ENCODE measurements at places on chromosomes 7 and 10. TPM values are rescaled to one million over a fixed set of nuclear protein-coding genes. Genes with fewer than 3 reads are reported as not detected.

The NME8 gene
- total RNA-seq, result not detected

The ODAD2 gene
- total RNA-seq, result 6.8 TPM

The HYAL4 gene
- total RNA-seq, result not detected

The CYP26C1 gene
- total RNA-seq, result not detected

The NUDT13 gene
- total RNA-seq, result 0.84 TPM

DNA sequence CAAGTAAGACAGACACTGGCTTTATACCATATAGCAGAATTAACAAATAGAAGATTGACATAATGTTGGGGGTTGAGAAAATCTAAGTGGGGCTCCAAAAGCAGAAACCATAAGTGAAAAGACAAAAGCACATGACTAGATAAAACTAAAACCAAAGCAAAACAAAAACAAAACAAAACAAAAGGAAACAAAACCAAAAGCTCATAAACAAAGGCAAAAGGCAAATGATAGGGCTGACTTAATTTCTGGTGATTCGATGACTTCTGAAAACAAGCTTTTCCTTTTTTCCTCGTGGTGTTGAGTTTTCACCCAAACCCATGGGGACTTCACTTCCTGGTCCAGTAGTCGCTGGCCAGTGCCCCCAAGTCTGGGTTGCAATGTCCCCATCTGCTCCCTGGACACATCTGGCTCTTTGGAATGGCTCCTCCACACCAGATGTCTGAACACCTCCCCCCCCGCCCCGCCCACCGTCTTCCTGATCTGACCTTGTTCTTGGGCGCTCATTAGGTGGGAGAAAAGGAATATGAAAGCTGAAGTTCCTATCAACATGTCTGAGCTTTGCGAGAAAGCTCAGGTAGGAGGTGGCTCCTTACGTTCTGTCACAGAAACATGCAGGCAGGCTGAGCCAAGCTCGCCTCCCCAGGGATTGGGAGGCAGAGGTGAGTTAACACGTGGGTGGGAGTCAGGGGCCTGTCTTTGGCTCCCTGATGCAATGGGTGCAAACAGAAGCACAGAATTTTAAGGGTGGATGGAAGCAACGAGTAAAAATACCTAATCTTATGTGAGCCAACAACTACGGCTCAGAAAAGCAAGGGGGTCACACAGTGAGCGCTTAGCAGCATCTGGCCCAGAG, 121.0 kb downstream of the NEURL1 start:
- DNase-seq, result no peak
- H3K4me1 ChIP-seq, result peaks cover 32% of the 10 kb centered on the region
- H3K27me3 ChIP-seq, result no peaks in the 10 kb centered on the region
- no peak overlapping the region for H3K27ac ChIP-seq
- H3K4me3 ChIP-seq, result no peak overlapping the region

GRCh38 chr10:89954787-89955566, 253.6 kb downstream of the KIF20B start:
- H3K4me3 ChIP-seq, result no peak overlapping the region
- H3K27ac ChIP-seq, result no peak overlapping the region
- H3K27me3 ChIP-seq, result no peaks in the 10 kb centered on the region

DNA sequence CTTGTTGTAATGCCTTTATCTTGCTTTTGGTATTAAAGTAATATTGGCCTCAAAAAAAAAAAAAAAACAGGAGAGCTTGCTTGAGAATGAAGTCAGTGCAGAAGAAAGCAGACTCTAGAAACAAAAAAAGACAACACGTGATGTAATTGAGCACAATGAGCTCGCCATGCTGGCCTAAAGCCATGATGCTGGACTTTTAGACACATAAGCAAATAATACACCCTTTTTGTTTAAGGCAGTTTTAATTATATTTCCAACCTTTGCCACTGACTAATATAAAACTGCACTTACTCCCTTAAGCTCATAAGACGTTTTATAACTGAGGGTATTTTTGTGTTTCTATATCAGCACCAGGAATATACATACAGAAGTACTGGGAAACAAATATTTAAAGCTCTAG, 798.3 kb downstream of the KCNMA1 start:
- H3K4me1 ChIP-seq, result no peaks in the 10 kb centered on the region
- DNase-seq, result no peak
- no peak overlapping the region for H3K27ac ChIP-seq
- no peak overlapping the region for H3K4me3 ChIP-seq
- H3K27me3 ChIP-seq, result no peaks in the 10 kb centered on the region

GRCh38 chr10:22681783-22682183, 32.6 kb downstream of the PIP4K2A start:
- no peak overlapping the region for H3K27ac ChIP-seq
- no peaks in the 10 kb centered on the region for H3K36me3 ChIP-seq
- no peak for DNase-seq
- H3K27me3 ChIP-seq, result no peaks in the 10 kb centered on the region

GRCh38 chr10:80588546-80588945, 50.8 kb downstream of the SH2D4B start:
- H3K4me3 ChIP-seq, result no peak overlapping the region
- no peaks in the 10 kb centered on the region for H3K27me3 ChIP-seq
- H3K27ac ChIP-seq, result no peak overlapping the region
- no peak for DNase-seq
- H3K36me3 ChIP-seq, result no peaks in the 10 kb centered on the region

GRCh38 chr10:100509241-100509840, 10.3 kb downstream of the SEC31B start:
- no peak overlapping the region for H3K27ac ChIP-seq
- no peak for DNase-seq
- H3K27me3 ChIP-seq, result no peaks in the 10 kb centered on the region
- no peaks in the 10 kb centered on the region for H3K36me3 ChIP-seq
- no peak overlapping the region for H3K4me3 ChIP-seq
- no peaks in the 10 kb centered on the region for H3K4me1 ChIP-seq
